AG04449 (cell line): ENCODE measurements at places on chromosomes 7 and 10.

DNA sequence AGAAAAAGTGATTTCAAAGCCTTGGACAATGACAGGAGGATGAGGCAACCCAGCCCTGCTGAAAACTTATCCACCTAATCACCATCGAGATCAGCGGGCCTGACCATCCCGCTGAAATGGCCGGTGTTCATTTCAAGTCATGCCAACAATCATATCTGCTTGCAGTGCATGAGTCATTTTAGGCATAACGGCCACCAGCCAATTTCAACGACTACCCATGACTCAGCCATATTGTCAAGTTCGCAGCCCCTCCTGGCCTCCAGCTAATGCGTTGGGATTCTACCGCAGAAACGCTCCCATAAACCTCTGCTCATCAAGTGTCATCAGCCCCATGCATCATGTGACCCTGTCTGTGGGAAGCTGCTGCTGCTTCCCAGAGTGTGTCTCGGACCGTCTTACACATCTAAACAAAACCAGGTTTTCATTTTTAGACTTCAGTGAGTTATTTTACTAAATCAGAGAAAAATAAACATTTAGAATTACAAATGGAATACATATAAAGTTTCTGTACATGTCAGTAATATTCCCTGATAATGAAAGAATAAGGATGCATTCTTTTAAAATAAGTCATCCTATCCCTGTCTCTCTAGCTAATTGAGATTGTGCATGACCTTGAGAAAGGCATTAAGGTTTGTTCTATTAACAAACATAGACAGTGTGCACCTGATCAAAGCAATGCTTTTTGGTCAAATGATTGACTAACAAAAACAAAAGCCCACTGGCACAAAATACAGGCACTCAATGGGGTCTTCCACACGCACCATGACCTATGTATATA lies 188.9 kb downstream of the ADAM12 start:
- peak; percentile 99 for DNase-seq

DNA sequence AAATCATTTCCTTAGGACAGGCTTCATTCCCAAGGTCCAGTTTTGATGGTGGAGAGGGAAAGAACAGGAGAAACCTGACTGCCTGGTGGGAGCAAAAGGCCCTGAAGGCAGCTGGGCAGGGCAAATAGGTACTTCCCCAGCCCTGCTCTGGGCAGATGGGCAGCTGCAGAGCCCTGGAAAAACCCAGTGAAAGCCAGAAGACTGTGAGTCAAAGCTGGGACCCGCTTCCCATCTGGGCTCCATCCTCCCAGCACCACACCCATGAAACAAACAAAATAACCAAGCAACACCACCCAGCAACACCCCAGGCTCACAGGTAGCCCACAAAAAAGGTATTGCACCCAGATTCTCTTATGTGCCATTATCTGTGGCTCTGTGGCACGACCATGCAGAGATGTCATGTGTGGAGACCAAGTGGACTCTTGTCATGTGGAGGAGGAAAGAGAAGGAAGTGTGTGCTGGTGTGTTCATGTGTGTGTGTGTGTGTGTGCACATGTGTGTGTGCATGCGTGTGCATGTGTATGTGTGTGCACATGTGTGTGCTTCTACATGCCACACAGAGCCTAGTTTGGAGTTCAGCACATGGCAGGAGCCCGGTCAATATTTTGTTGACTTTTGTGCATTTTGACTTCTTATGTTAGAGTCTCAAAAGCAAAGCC lies 9.8 kb downstream of the CLRN3 start:
- no peak for DNase-seq

DNA sequence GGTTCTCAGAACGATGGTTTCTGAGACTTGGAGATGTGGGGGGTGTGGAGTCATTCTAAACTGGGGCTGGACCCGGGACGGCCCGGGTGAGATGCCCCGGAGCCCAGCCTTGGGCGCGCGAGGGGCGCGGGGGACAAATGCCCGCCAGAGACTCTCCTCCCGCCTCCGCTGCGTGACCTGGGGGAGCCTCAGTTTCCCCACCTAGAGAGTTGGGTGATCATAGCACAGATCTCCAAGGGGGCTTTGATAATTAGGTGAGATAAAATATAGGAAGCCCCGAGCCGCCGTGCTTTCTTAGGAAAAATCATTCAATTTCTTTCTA lies 658 bp upstream of the FZD8 start:
- DNase-seq = no peak

GRCh38 chr10:133235265-133235855 lies 2.3 kb upstream of the VENTX start:
- no peak for DNase-seq

GRCh38 chr10:70980687-70981086 lies 92.3 kb upstream of the PCBD1 start:
- DNase-seq = no peak

GRCh38 chr7:76262683-76263402 lies 39.6 kb upstream of the HSPB1 start:
- DNase-seq = no peak

DNA sequence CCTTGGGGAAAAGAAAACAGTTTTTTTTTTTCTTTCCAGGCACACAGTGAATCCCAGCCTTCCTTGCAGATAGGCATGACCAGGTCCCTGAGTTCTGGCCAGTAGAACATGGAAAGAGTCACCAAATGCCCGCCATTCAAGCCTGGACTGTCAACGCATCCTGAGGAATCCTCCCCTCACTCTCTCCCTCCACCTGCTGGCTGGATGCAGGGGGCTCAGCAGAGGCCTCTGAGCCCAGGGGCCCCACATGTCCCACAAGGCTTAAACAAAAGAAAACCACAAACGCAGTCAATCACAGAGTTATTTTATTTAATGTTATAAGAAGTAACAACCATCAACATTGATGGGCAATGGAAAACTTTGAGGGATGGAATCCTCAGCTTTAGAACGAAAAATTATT lies 93.1 kb downstream of the JCAD start:
- DNase-seq = no peak

- no peak for DNase-seq
These were observed 41.0 kb downstream of the TSPAN15 start for GRCh38 chr10:69492091-69492745.

DNA sequence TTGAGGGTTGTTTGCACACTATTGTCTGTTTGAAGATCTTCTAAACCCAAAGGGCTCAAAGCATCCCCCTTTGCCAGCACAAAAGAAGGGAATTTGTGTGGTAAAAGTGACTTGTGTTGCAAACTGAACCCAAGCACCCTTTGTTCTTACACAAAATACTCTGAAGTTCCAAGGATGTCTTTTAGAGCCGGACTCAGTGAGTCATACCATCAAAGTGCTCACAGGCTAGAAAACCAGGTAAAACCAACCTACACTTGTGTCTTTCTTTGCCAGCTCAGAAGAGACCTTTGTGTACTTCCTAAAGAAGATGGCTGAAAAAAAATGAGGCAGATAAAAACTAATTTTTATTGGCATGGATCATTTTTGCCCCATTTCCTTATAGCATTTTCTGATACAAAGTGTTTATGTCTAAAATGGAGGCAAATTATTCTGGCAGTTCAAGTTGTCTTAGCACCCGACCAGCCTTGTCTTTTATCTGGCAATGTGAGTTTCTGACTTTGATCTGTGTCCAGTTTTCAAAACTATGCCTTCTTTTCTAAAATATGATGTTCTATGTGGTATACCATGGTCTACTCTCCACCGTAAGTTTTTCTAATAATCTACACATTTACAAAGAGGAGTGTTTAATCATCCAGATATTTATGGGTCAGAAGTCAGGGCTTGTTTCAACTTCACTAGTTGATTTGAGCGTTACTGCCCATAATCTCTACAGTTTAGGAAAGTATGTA lies 128.4 kb upstream of the FZD1 start:
- DNase-seq = no peak

DNA sequence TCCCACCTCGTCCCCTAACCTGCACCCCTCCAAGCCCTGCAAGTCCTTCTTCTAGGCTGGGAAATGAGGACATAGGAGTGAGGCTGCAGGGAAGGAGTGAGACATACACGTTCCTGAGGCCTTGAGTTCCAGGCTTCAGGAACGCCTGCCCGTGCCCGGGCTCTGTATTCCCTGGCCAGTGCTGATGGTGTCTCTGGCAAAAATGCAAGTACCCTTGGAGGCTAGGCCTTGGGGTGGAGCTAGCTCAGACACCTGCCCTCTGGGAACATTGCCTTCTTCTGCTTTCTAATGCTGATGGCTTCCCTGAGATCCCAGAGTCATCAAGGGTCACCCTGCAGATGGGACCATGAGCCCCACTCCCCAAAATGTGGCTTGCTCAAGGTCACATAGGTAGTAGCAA lies 76.0 kb downstream of the GRK5 start:
- no peak for DNase-seq

DNA sequence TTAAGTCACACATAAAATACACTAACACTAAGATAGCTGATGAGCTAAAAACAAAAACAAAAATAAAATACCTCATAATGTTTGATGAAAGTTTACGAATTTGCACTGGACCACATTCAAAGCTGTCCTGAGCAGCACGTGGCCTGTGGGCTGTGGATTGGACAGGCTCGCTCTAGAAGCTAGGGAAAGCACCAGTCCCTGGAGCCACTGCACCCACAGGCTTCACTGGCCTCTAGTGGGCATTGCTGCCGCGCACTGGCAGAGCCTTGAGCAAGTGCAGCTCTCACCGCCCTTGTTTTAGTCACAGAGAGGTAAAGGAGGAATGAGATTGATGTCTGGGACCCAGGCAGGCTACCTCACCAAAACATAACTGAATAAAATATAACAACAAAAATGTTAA lies 67.6 kb downstream of the PAX2 start:
- no peak for DNase-seq

DNA sequence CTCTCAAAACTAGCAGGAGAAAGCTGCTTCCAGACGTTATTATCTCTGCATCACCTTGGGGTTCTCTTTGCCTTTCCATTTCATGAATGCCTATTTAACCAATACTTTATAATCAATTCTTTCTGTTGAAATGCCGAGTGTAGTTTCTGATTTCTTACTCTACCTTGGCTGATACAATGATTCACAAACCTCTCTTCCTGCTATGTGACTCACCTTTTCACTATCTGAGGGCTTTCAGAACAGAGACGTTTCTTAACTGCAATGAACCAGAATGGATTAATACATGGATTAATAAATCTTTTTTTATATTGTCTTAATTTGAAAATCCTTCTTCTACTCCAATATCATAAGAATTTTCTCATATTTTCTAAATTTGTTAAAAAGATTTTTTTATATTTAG lies 46.4 kb upstream of the ZNF746 start:
- DNase-seq = no peak

GRCh38 chr10:35413985-35414861 lies 77.9 kb downstream of the CCNY start:
- no peak for DNase-seq

DNA sequence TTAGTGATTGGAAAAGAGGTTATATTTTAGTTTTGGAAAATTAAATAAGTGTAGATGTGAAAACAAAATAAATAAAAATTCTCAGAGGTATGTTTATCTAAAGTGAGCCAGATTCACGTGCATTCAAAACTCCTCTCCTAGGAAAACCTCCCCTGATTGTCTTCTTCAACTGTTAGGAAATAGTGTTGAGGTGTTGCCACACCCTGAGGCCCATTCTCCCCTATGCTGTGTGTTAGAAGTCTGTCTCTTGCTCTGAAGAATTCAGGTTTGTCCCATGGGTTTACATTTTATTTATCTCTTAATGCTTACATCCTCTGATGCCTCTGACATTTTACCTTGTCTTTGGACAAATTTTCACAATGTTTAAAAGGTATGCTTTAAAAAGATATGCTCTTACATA lies 40.3 kb downstream of the PTPRE start:
- DNase-seq = no peak

DNA sequence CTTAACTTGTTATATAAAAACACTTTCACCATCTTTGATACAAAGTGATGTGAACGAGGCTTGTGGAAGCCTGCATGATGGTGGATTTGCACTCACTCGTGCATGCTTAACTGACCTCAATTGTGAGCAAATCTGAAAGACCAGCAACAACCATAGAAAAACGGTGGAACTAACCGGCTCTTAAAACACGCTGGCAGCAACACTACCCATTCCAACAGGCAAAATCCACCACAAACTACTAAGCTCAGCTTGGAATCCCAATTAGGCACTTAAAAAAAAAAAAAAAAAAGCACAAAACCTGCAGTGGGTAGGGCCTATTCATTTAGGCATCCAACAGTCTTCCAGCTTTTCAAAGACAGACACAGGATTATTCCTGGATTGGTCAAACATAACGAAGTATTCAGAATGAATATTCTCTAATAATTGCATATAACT lies 1.8 kb downstream of the GDI2 start:
- DNase-seq = peak; percentile 31

GRCh38 chr7:160958-161725 lies 31.2 kb upstream of the FAM20C start:
- no peak for DNase-seq

DNA sequence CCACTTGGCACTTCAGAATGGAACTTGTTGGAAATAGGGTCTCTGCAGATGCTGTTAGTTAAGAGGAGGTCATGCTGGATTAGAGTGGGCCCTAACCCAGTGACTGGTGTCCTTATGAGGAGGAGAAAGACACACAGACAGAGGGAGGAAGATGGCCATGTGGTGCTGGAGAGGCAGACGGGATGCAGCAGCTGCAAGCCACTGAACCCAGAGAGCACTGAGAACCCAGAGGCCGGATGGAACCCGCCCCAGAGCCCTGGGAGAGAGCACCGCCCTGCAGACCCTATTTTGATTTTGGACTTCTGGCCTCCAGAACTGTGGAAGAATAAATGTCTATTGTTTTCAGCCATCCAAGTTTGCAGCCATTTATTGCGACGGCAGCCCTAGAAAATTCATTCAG lies 58.0 kb upstream of the EBF3 start:
- DNase-seq = no peak

DNA sequence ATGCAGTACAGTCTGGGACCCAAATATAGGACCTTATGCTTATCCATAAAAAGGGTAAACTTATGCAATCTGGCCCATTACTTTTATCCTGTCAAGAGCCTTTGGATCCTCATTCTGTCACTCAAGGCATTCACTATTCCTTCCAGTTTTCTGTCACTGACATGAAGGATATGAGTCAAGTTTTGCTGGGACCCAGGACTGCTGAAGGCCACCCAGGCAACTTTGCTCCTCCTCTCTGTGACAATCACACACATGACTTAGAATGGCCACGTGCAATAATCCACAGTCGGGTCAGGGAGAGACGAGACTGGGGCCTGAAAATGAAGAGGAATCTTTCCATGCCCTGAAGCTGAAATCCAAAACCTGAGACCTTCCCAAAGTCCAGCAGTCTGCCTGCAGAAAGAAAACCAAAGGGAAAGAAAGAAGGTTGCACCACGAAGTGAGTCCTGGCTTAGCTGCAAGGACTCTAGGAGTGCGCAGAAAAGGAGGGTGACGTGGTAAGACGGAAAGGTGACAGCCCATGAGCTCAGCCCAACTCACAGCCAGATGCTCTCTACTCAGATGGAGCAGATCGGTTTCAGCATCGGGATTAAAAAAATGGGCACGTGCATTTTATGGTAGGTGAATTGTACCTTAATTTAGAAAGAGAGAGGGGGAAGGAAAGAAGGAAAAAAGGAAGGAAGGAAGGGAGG lies 67.2 kb downstream of the VOPP1 start:
- no peak for DNase-seq
